ENCODE measurements at places on chromosomes 6 and 20.

- DNase-seq = no peak
These were observed 31.8 kb upstream of the DLGAP4 start for GRCh38 chr20:36274181-36274841.

GRCh38 chr20:36214684-36215256, 21.5 kb upstream of the AAR2 start:
- DNase-seq = peak; percentile 11

DNA sequence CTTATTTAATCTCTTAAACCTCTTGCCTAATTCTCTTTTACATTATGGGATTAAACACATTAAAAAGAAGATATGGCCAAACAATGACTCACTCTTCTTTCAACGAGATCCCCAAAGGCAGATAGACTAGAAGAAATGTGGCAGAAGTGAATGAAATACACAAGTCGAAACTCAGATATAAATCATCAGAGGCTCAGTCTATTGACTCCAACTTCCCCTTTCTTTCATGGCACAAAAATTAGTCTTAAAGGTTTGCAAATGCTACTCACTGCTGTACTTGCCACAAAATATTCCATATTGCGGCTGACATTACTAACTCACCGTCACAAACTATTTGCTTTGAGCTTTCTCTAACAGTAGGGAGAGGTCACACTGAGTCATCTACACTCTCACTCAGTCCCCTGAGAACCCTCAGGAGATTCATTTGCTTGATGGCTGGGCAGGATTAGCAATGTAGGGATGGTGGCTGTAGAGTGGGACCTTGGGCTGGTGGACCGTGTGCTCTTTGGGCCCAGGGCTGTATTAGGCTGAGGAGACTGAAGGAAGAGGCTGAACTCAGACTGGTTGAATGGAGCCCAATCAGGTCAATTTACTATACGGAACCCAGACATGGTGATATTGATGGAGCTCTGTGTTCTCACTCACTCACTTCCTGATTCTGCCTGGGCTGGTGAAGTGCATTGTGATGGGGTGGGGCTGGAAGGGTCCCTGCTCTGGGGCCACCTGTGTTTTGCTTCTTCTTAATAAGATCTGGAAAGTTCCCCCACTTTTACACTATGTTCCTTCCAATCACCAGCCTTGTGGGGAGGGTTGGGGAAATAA, 42.8 kb upstream of the UBR2 start:
- DNase-seq = no peak

GRCh38 chr6:81996414-81996813, 243.9 kb upstream of the TENT5A start:
- DNase-seq = no peak

GRCh38 chr6:122833021-122833491, 44.0 kb downstream of the SMPDL3A start:
- DNase-seq = no peak

DNA sequence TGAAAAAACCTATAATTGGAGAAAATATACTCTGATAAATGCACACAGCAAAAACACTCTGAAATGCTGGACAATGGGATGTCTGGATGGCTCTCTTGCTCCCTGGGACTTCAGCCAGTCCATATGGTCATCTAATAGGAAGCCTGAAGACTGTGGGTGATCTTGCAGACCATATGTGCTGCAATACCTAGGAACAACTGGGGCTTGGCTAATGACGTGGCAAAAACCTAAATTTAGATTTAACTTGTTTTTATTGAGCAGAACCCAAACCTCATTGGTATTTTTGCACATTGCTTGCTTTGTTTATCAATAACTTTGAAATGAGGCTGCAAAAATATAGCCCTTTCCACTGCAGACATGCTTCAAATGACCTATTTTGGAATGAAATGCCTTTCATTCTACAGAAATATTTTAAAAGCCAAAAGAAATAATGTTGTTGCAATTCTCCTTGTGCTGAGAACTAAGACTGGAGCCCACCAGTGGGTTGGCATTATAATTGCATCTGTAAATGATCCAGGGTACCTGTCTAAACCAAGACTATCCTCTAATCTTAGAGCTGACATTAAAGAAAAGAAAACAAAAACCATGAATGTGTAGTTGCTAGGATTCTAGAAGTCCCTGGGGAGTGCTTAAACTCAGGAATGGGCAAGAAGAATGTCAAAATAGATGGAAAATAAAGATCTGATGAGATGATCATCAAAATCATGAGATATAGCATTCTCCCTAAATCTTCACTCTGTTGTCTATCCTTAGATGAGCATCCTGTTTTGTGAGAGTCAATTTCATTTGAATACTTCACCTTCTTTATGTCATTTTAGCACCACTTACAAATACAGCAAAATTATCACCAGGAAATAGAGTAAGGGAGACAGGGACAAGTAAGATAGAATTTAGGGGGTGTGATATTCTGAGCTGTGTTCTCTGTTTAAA, 152.1 kb upstream of the RIMS1 start:
- DNase-seq = no peak

GRCh38 chr20:6626805-6627204, 140.7 kb upstream of the BMP2 start:
- DNase-seq = no peak

DNA sequence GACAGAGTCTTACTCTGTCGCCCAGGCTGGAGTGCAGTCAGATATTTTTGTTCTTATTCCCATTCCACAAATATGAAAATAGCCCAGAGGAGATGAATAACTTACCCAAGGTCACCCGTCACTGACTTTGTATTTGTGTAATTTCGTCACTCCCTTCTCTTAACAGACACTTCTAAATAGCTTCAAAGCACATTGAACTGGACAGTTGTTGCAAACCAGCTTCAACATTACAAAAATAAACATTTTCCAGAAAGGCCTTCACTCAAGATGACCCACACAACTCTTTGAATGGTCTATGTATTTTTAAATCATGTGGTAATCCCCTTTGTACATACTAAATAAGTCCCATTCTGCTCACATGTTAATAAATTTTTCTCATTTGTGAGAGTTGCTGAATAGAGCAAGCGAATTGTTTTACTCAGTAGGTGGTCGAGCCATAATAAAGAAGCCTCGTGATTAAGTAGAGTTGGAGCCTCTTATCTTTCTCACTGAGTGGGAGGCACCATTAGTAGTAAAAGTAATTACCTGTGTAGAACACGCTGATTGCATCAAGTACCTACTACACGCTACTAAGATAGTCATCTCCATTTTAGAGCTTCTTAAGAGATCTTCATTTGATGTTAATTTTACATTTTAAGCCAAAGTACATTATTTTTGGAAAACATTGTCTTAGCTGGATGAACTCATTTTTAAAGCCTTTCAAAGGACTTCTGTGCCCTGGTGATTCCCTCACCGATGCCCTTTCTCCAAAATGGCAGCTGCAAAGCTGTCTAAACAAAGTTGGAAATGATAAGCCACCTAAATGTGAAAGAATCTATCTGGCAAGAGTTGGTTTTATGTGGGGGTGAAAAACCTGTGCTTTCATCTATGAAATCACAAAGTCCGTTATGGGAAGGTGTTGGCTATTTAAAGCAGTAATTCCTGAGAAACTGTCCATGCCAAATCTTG, 110.0 kb downstream of the TSHZ2 start:
- DNase-seq = no peak

GRCh38 chr20:36756496-36756895, 10.6 kb upstream of the NDRG3 start:
- DNase-seq = no peak

GRCh38 chr20:21303872-21304586, 898 bp downstream of the XRN2 start:
- no peak for DNase-seq

DNA sequence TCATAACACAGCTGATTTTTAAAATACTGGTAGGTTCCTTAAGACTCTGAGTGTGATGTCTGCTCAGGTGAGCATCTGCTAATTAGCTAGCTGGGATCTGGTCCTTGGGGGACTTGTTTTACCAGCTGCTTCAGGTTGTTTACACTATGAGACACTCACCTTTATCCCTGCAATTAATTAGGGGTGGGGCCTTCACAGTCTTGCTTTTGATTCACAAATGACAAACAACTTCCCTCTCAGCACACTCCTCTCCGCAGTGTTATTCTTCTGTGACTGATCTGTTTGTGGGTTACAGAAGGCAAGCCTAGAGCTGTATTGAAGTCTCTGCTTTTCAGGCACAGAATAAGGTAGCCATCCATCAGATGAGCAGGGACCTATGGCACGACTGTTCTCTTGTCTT, 62.0 kb upstream of the CD83 start:
- no peak for DNase-seq

GRCh38 chr6:156502969-156503504, 274.1 kb upstream of the ARID1B start:
- no peak for DNase-seq

DNA sequence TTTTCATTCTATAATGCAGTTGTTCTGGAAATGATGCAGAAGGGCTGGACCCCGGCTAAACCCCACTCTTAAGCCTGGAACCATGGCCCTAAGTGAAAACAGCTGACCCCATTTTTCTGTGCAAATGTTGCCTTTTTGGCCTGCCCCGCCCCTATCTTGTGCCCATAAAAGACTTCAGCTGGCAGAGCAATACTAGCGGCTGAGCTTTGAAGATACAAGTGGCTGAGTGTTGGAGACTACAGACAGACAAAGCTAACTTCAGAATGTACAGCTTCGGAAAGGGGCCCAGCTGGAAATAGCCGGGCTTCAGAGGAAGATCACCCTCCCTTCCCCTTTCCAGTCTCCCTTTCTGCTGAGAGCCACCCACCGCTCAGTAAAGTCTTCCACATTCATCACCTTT, 258.6 kb upstream of the SPTLC3 start:
- DNase-seq = no peak

- no peak for DNase-seq
These were observed 24.6 kb downstream of the CYP24A1 start for GRCh38 chr20:54148947-54149764.

DNA sequence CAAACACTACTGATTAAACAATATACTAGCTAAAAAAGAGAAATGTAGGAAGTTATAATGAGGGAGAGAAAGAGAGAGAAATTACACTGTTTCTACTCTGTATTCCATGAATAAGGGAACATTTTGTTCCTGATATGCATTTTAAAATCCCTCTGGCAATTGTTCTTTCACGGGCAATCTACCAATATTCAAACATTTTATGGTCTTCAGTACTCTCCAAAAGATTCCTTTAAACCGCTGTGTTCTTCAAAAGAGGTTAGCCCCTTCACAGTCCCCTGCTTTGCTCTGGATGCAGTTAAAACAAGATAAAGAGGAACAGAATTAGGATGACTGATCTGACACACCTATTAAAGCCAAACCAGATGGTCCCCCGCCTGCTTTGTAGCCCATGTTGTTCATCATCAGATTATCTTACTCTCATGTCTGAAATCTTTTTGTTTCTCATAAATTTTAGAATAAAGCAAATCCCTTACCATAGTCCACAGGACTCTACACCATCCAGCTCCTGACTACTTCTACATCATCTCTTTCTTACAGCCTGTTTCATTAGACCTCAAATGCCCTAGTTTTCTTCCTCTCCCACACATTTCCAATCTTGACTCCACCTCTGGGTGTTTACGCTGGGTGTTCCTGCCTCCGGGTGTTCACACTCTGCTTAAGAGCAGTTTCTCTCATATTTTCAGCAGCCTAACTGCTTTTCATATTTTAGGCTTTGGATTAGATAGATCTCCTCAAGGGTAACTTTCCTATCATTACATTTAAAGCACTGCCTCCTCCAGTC, 399.7 kb downstream of the COL12A1 start:
- DNase-seq = no peak

DNA sequence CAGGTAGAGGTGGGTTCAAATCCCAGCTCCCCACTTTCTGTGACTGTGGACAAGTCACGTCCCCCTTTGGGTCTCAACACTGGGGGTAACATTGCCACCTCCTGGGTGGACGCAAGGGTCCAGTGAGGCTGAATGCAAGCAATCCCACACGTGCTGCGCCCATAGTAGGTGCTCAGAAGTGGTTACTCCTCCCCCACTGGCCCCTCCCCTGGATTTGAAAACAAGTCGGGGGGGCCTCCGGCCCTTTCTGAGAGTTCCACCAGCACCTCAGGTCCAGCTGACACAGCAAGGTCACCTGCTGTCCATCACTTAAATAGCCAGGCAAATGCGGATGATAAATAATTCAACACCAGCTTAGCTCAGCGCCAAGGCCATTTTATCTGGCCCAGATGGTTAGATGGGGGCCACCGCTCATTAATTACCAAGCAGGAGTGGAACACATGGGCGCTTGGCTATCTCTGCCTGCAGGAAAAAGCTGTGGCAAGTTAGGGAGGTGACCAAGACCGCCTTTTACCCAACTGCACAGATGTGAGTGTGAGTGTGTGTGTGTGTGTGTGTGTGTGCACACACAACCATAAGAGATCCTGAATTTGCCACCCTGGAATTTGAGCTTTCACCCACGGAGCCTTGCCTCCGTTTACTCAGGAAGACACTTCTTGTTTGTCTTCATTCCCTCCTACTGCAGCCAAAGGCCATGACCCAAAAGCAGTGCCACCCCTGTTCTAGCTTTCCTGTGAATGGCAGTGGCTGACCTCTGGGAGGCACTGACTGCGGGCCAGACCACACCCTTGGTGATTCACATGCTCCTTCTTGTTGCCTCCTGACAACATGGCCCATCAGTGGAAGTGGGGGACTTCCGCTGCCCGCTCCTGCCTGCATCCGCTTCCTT, 34.7 kb upstream of the KCNB1 start:
- DNase-seq = no peak

- DNase-seq = peak; percentile 27
These were observed 27.9 kb upstream of the TBC1D7 start for GRCh38 chr6:13355999-13356785.

DNA sequence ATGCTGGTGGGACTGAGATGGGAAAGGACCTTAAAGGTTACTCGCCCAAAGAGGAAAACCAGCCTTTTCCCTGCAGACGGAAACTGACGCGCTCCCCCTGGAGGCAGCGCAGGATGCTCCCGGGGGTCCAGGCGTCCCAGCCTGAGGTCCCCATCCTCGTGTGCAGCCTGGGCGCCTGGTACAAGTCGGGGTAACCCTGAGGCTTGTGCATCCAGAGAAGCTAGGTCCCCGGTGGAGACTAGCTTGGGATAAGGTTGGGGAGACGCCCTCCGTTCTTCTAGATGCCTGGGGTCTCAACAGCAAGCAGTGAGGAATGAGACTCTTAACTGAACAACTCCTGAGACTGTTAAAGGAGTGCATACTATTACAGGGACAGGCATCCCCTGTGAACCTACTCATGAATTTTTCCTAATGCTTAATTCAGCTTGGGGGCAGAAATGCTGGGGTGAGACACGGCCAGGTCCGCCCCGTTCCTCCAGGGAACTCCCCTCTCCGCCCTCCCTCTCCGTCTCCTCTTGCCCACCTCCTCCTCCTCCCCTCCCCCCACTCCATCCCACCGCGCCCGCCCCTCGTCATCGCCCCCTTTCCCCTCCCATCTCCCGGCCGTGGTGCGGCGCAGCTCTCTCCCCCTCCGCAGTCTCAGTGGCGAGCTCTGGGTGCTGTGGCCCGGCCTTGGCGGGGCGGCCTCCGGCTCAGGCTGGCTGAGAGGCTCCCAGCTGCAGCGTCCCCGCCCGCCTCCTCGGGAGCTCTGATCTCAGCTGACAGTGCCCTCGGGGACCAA, at the start of gene PRSS35:
TSS of gene PRSS35 (plus strand) at position 634 of the 781 bp plus-strand sequence. CDS start 10,908 bp downstream, outside the sequence.
- DNase-seq = no peak

DNA sequence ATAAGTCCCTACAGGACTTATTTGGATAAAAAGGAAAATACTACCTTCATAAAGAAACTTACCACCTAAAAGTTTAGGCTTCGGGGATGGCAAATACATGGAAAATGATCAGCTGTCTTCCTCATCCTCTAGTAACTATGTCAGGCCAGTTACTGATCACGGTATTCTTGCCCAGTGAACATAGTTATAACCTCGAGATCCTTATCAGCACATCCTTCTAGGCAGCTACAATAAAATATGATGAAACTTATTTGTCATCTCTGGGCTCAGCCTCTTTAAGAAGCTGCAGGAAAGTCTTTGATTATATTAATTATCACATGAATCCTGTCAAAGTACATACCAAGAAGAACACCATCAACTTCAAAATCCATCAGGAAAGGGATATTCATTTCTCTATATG, 41.8 kb downstream of the SF3B5 start:
- DNase-seq = no peak
